ENCODE measurements at places on chromosomes 16 and 17.

DNA sequence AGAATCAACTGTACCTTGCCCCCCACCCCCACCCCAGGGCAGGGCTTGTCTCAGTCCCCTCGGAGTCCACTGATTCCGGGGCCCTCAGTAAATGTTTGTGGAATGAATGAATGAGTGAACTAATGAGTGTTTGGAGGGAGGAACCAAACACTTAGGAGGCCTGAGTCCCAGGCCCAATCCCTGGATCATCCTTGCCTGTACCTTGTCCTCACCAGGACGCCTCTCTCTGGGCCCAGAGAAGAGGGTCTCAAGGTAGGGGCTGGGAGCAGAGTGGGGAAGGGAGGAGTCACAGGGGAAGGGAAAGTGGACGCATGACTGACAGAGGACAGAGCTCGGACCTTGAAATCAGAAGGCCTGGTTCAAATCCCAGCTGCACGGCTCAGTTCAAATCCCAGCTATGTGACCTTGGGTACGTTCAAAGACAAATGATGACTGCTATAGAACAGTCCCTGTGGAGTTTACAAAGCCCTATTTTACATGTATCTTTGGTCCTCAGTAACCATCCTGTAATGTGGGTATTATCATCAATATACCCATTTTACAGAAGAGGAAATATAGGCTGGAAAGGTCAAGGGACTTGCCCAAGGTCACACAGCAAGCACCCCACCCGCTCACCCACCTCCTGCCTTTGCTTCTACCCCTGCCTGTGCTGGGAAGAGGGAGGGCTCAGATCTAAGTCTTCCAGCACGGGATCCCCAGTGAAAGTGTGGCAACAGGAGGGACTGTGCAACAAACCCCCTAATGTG, 18.3 kb downstream of the SLC4A1 start:
- DNase-seq: no peak

GRCh38 chr17:81437191-81437651, 42.0 kb downstream of the BAHCC1 start:
- no peak for DNase-seq

DNA sequence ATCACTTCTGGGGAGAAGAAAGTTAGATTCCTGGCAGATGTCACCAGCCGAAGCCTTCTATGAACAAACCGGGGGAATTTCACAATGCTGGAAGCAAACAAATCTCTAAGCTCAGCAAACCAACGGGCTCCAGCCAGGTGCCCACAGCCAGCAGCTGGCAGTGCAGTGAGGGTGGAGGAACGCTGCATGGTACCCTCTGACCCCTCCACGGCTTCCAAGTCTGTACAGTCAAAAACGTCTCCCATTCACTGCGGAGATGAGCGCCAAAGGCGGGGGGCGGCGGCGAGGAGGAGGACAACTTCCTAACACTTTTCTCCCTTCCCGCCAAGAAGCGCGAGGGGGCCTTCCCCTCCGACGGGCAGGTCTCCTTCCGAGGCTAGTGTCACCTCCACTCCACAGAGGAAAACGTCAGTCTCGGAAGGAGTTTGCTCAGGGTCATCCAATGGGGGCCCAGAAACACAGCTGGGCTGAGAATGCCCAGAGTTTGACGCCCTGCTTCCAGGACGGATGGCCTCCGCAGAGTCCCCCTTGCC, 924 bp downstream of the ZNF598 start:
- peak; percentile 41 for DNase-seq

DNA sequence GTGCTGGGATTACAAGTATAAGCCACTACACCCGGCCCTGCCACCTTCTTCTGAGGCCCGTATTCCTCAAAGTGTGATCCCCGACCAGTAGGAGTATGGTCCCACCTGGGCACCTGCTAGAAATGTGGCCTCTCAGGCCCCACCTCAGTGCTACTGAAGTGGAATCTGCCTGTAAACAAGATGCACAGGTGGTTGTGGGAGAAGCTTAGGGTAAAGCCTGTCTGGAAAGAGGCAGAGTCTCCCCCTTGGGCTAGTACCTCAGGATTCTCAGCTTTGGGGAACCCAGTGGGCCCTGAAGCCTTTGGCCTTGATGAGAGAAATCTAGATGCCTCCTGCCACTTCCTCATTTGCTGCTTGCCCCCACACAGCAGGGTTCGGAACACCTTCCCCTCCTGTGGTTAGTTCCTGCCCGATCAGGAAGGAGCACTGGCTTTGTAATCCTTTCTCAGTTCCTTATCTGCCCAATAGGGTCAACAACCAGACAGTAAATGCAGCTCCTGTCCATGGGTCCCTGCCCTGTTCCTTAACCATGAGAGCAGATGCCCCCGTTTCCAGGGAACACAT, 25.2 kb downstream of the TK2 start:
- no peak for DNase-seq

DNA sequence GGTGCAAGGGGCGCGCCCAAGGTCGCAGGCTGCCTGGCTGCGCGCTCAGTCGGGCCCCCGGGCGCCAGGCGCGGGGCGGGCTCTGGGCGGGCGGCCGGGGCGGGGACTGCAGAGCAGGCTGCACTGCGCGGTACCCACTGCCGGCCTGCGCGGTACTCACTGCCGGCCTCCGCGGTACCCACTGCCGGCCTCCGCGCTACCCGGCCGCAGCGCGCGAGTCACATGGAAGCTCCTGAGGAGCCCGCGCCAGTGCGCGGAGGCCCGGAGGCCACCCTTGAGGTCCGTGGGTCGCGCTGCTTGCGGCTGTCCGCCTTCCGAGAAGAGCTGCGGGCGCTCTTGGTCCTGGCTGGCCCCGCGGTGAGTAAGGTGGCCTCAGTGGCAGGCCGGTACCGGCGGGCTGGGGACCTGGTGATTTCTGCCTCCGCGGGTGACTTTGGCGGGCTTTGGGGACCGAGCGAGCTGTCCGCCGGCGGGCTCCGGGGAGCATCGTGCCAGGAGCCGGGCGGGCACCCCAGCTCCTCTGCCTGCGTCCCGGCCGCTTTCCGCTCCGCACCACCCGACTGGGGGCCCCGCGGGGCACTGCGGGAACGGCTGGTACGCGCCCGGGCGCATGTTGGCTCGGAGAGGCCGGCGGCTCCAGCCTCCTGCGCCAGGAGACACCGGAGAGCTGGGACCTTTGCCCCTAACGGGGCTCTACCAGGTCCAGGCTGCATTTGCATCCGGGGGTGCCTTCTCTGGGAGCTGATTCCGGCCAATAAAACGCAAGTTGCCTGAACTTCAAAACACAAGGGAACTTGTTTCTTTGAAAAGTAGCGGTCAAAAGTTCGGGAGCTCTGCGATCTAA, at the start of gene SLC47A1:
Gene SLC47A1, plus strand, starts transcription at position 137 of the 844 bp plus-strand sequence. Its CDS starts 86 bp downstream, at position 223.
- peak; percentile 57 for DNase-seq

- DNase-seq: no peak
Observed at GRCh38 chr16:22327446-22327775, 30.2 kb downstream of the POLR3E start.

- peak; percentile 69 for DNase-seq
Observed at GRCh38 chr16:82741073-82741615, 114.4 kb downstream of the CDH13 start.

DNA sequence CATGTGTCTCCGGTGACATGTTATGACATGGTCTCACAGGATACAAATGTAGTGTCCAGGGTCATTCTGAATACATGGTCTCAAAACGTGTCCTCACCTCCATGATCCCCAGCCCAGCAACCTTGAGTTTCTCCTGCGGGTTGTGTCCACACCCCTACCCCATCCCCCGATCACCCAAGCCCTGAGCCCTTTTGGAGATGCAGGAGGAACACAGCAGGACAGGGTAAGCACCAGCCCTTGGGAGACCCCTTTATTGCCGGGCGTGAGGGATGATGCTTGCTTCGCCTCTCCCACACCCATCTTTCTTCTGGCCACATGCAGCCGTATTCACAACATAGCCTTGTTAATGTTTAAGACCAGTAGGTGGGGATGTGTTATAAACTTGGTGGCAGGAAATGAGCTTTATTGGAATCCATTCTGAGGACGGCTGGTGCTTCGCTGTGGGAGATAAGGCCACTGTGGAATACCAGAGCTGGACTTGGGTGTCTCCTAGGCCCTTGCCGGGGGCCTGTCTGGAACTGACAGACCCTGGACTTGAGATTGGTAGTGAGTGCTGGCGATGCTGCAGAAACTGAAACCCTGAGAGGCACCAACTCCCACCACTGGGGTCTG, 5.5 kb downstream of the TMEM132E start:
- DNase-seq: peak; percentile 20

GRCh38 chr16:2895813-2896212, 12.8 kb downstream of the FLYWCH2 start:
- DNase-seq: peak; percentile 69

GRCh38 chr16:27924411-27925118, 138.9 kb downstream of the GSG1L start:
- no peak for DNase-seq

DNA sequence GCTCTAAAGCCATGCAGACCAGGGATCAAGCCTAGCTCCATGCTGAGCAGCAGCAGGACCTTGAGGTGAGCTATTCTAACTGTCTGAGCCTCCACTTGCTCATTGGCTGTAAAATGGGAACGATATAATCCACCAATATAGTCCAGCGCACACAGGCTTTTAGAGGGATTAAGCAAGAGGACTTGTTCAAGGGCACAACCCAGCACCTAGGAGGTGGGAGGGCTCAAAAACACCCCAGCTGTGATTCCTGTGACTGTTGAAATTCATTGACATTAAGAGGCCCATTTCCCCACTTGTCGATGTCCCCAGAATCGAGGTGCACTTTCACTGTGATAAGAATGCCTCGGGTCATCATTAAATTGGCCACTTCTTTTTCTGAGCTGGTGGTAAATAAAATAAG, 4.1 kb downstream of the USH1G start:
- DNase-seq: no peak

DNA sequence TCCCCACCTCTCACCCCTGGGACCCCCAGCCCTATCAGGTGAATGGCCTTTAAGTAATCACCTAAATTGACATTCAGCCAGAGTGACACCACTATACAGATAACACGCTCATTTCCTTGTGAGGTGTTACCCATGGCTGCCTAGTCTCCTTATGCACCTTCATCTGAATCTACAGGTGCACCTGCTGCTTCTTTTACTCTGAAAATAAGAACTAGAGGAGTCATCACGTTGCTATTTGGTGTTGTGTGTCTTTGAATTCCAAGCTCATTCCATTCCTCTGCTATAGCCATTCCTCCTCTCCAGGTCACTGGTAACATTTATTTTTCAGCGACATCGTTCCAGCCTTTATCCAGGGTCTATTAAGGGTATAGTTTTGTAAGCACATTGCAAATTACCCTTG, 9.8 kb downstream of the LGALS9 start:
- DNase-seq: no peak

DNA sequence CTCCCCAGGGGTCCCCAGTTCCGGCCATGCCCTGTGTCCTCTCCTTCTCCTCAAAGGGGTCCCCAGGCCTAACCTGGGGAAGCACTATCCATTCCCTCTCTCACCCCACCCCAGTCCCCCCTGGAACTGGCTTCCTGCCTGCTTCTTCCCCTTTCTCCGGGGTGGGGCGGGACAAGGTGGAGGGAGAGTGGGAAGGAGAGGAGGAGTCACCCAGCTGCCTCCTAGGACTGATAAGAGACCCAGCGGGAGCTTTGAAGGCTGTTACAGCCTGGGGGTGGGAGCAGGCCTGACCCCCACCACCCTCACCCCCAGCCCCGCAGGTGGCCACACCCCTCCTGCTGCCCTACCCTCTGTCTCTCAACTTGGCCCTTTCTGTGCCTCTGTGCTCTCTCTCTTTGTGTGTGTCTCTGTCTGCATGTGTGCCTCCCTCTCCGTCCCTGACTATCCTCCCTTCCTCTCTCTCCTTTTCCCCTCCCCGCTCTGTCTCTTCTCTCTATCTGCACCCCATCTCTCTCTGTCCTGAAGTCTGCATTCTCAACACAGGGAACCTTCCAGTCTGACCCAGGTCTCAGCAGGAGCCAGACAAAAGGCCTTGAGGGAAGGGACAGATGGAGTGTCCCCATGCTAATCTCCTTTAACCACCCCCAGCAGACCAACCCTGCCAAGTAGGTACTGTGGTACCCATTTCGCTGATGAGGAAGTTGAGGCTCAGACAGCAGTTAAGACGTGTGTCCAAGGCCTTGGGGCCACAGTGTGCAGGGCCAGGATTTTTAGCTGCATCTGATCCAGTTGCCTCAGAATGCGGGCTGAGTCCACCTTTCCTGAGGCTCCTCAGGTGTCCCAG, 66.1 kb downstream of the RAB11FIP4 start:
- DNase-seq: no peak

DNA sequence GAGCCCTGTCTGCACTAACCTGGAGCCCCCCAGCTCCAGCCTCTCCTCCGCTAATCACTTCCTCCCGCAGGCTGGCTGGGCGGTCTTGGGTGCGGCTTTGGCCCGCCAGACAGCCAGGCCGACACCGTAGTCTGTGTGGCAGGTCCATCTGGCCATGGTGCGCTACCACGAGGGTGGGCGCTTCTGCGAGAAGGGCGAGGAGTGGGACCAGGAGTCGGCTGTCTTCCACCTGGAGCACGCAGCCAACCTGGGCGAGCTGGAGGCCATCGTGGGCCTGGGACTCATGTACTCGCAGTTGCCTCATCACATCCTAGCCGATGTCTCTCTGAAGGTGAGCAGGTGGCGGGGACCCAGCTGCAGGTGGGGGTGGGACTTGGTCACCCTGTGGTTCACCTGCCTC, 30.7 kb upstream of the POLR3E start:
- no peak for DNase-seq

GRCh38 chr17:39580082-39580468, 27.6 kb downstream of the NEUROD2 start:
- DNase-seq: no peak

DNA sequence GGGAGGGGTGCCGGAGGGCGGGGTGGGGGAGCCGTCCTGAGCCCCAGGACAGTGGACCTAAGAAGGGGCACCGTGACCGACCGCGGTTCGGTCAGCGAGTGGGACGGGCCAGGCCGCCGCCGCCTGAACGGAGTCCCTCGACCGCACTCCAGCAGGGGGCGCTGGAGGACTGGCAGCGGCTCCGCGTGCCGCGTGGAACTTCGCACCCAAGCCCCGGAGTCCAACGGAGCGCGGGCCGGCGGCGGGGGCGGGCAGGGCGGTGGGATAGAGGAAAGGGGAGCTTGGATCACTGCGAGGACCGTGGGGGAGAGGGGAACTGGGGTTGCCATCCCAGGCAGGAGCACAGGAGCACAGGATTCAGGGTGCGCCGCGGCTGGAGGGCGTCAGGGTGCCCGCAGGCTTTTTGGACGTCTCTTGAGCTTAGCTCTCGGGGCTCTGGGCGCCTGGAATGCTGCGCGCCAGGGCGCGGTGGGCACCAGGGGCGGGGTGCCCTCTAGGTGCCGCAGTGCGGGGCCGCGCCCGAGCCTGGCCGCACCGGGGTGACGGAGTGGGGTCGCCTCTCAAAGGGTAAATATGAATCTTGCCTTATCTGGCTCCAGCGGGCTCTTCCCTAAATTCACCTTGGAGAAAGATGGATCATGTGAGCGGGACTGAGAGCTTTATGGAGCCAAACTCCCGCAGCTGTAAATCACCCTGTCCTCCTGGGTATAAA, 379 bp upstream of the OTOP2 start:
- peak; percentile 43 for DNase-seq

All from EL (cell line).